ENCODE measurements at places on chromosomes 5 and 9.

DNA sequence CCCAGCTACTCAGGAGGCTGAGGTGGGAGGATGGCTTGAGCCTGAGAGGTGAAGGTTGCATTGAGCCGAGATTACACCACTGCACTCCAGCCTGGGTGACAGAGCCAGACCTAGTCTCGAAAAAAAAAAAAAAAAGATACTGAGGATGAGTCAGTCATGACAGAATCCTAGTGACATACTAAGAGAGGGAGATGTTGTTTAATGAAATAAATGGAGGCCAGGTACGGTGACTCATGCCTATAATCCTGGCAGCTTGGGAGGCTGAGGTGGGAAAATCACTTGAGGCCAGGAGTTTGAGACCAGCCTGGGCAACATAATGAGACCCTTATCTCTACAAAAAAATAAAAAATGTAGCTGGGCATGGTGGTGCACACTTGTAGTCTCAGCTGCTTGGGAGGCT lies 107.2 kb downstream of the ZFAND5 start:
- DNase-seq = no peak

GRCh38 chr5:137446615-137447014 lies 52.5 kb downstream of the SPOCK1 start:
- no peak for DNase-seq

DNA sequence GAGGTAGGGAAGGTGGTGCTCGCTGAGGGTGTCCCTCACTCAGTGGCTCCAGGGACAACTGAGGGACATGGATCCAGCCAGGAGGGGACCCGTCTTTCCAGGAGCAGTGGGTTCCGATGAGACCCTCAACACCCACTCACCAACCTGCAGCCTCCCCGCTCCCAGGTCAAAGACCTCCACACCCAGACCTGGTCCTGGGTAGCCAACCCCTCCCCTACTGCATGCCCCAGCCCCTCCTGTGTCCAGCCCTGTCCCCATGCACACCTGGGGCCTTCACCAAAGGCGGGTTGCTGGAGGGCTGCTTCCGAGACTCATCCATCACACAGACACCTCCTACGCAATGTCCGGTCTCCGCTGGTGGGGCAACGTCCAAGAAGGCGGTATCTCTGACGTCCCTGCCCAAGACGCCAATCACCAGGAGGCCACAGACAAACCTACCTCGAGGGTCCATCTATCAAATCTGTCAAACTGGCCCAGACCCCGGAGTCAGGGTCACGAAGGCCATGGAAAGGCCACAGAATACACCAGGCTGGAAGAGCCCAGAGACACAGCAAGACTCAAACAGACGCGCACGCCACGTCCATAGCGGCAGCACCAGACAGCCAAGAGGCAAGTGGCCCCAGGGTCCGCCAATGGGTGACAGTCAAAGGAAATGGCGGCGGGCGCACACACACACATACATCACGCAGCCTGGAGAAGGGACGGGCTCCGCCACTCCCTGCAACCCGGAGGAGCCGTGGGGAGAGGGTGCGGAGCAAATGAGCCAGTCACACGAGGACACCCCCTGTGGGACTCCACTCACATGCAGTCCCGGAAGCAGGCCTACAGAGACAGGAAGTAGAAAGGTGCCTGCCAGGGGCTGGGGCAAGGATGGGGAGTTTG lies 10.8 kb downstream of the NACC2 start:
- no peak for DNase-seq

DNA sequence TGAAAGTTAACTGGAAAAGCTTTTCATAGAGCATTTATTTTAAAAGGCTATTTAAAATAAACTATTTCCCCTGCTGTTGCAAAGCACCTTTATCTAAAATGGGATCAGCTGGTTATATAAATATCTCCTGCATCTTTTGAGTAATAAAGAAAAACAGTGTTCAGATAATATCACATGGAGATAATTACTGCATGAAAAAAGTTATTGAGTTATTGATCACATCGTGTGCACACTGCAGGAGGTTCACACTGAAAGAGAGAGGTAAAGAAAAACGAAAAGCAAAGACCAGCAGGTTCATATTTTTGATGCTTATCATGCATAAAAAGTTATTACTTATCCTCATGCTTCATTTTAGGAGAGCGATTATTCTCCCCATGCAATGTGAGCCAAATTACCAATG lies 55.4 kb upstream of the OTP start:
- DNase-seq = no peak

- no peak for DNase-seq
Observed at GRCh38 chr5:93576994-93577853, 3.8 kb downstream of the NR2F1-AS1 start.

GRCh38 chr5:59178482-59178881 lies 595.6 kb downstream of the RAB3C start:
- DNase-seq = no peak

DNA sequence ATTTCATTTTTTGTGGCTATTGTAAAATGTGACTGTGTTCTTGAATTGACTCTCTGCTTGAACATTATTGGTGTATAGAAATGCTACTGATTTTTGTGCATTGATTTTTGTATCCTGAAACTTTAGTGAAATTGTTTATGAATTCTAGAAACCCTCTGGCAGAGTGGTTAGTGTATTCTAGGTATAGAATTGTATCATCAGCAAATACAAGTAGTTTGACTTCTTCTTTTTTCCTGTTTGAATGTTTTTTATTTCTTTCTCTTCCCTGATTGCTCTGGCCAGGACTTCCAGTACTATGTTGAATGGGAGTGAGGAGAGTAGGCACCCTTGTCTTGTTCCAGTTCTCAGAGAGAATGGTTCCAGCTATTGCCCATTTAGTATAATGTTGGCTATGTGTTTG lies 88.8 kb upstream of the HMHB1 start:
- DNase-seq = no peak

- DNase-seq = no peak
Observed at GRCh38 chr5:61232490-61233050, 70.3 kb upstream of the SMIM15 start.

DNA sequence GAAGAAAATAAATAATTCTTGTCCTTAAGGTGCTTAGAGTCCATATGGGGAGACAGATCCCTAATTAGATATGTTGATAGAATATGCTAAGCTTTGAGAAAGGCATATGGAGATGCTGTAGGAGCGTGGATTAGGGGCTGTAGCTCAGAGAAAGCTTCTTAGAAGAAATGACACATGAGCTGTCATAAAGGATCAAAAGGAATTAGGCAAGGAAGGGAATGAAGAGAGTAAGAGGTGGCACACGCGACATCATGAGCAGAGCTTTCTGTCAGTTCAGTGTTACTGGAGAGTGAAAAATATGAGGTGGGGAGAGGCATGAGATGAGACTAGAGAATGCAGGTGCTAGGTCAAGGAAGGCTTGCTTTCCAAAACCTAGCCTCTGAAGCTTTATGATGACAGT lies 118.6 kb downstream of the KIAA0825 start:
- no peak for DNase-seq

DNA sequence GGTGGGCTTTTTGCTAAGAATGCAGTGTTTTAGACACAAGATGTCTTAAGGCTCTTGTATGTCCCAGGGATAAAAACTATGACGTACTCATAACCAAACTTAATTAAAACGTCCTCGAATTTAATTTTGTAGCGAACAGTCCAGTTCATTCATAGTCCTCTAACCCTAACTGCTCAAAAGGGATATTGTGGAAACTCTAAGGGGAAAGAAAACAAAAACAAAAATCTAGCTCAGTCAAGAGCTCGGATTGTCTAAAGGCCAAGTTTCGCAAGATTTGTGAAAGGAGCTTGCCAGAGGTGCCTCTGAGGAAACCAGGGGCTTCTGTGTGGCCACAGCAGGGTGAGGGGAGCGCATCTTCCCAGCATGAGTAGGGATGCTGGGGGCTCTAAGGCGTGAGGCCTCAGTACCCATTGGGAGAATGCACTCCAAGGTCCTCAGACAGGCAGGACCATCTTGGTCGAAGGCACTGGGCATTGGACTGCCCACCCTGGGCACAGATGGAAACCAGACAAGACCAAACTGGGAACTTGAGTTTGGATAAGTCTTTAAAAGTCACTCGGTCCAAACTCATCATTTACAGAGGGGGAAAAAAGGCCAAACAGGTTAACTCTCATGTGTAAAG lies 71.8 kb downstream of the PRRT1B start:
- no peak for DNase-seq

- no peak for DNase-seq
Observed at GRCh38 chr9:93592643-93593021, 16.2 kb downstream of the PHF2 start.

DNA sequence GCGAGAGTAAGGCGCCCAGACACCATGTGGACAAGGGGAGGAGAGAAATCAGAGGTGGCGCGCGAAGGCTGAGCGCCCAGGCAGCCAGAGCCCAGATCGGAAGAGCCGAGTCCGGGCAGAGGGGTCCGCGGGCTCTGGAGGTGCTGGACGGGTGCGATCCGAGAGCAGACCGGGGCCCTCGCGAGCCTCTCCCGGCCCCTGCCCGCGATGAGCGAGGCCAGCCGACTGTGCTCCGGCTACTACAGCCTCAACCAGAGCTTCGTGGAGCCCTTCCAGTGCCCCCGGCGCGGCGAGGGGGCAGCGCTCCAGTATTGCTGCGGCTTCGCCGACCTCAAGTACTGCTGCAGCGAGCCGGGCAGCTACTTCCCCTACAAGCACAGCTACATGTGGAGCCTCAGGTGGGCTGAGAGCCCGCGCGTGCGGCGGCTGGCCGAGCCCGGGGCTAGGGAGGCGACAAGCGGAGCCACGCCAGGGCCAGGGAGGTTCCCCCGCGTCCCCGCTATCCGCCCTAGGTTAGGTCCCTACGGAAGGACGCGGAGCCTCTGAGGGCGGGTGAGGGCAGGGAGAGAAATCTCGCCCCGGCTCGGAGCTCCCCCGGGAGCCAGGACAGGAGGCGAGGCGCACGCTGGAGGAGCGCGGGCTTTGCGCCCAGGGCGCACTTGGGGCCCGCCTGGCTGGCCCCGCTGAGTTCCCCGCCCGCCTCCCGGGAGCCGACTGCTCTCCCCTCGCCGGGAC lies at the start of gene SHISAL2B:
Gene SHISAL2B (plus strand): TSS at position 87 of the 735 bp plus-strand sequence. CDS start 121 bp downstream, at position 208.
- DNase-seq = no peak

GRCh38 chr9:80632041-80632440 lies 1057.3 kb downstream of the TLE1 start:
- DNase-seq = no peak

GRCh38 chr9:124346347-124347163 lies 68.7 kb downstream of the PSMB7 start:
- DNase-seq = no peak

DNA sequence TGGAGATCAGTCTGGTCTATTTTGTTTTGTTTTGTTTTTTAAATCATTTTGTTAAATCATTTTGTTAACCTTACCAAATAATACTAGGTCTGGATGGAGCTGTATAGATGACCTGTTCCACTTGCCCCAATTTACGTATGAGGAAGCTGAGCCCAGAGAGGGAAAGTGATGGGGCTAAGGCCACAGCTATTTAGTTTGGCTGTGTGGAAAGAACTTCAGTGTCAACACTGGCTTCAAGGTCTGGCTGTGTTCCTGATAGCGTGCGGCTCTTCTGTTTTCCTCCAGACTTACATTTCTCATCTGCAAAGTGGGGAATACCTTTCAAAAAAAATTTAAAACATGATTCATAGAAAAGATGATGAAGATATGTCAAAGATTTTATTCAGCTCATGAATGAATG lies 112.5 kb downstream of the PTTG1 start:
- no peak for DNase-seq

GRCh38 chr9:88011005-88011766 lies 36.9 kb upstream of the CDK20 start:
- no peak for DNase-seq

GRCh38 chr9:115413304-115413703 lies 295.3 kb upstream of the TNC start:
- DNase-seq = no peak

DNA sequence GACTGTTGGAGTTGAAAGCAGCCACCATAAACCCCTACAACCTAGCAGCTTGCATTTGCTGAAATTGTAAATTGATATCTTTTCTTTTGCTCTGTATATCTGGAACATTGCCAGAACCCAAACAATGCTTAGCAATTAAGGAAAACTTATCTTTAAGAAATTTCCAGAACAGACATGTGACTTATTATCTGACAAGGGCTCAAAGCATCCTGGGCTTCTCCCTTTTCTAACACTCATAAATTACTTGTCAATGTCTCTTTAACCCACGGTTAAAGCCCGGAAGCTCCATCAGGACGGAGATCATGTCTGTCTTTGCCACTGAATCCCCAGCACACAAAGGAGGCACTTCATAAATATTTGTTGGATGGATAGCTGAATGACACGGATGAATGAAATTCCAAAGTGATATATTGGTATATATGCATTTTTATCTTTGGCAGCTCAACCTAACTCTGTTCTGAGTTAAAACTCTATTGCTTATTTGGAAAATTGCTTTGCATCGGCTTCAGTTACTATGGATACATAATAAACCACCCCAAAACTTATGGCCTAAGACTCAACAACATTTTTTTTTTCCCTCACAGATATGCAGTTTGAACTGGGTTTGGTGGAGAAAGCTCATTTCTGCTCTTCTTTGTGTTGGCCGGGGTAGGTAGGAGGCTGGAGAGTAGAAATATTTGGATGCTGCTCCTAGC lies 103.1 kb upstream of the CLINT1 start:
- DNase-seq = no peak

GRCh38 chr5:64318175-64318574 lies 152.5 kb downstream of the RNF180 start:
- no peak for DNase-seq

DNA sequence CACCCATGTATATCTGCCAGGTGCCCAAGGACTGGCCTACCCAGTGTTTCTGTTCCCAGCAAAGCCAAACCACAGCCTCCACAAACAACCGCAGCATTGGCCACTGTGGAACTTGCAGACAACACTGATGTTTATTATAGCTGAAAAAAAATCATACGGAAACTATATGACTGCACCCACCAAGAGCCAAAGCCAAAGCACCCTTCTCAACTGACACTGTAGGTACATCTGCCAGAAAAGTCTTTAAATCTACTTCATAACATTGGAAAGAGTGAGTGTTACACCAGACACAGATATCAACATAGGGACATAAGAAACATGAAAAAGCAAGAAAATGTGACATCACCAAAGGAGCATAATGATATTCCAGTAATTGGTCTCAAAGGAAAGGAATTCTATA lies 428.0 kb downstream of the PSAT1 start:
- no peak for DNase-seq

- DNase-seq = no peak
Observed at GRCh38 chr9:35994959-35995358, 37.0 kb upstream of the OR2S2 start.

- no peak for DNase-seq
Observed at GRCh38 chr5:116944183-116944582, 369.6 kb upstream of the SEMA6A start.

DNA sequence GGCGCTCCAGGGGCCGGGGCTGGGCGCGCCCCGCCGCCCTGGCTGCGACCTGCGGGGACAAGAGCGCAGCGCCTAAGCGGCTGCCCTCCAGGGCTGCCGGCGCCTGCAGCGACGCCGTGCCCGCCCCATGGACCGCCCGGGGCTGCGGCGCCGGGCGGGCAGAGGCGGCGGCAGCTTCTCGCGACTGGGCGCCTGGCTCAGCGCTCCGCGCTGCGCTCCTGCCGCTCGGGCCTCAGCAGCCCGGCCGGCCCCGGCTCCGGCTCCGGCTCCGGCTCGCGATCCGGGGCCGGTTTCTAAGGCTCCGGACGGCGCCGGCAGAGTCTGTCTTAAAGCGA lies at the start of gene PITX1:
Gene PITX1 (minus strand): TSS at position 328 of the 335 bp plus-strand sequence. CDS start 347 bp downstream, outside the sequence.
- DNase-seq = no peak

All from anterior cingulate cortex (tissue), 58 donors.